ENCODE measurements at places on chromosomes 4 and X.

GRCh38 chr4:76791479-76791878 lies 106.5 kb downstream of the SOWAHB start:
- no peak for DNase-seq

- no peak for DNase-seq
Observed at GRCh38 chr4:53563824-53564223, 27.5 kb downstream of the LNX1 start.

DNA sequence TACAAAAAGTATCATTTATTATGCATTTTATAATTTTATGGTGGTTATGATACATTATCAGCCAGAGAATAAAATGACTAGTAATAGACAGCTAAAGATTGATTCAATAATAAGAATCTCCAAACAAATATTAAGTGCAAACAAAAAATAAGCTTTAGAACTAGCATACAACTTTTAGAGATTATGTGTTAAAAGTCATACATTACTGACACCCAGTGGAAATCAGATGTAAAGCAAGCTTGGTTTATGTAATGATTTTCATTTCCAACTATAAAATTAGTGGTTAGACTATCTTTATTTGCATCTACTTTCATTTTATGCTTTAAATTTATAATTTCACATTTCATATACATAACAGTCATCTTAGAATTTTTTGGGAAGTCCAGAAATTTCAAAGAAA lies 57.7 kb downstream of the IL13RA2 start:
- peak; percentile 26 for DNase-seq

DNA sequence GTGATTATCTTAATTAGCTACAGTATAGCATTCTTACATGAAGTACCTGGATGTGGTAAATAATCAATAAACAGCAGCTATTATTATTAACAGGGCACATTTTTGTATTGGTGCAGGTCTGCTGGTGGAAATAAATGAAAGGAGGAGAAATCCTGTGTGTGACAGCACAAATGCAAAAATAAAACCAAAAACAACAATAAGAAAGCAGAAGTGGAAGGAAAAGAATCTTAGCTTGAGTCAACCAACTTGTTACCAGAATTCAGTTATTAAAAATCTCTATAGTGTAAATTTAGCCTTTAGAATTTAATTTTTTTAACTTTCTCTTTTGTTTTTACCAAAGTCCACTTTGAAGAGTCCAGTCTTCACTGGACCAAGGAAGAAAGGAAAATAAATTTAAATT lies 63.1 kb upstream of the LSM6 start:
- DNase-seq, result no peak

DNA sequence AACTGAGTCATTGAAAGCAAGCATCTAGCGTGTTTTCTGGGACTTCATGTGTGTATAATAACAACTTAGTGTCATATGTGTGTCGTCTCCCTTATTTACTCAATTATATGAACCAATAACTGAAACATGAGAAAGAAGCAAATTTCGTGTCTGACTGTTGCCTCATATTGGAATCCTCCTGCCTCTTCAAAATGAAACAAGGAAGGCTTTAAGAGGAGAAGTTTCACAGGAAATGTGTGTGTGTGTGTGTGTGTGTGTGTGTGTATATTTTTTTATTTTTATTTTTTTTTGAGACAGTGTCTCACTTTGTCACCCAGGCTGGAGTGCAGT lies 145.8 kb upstream of the SFRP2 start:
- no peak for DNase-seq

DNA sequence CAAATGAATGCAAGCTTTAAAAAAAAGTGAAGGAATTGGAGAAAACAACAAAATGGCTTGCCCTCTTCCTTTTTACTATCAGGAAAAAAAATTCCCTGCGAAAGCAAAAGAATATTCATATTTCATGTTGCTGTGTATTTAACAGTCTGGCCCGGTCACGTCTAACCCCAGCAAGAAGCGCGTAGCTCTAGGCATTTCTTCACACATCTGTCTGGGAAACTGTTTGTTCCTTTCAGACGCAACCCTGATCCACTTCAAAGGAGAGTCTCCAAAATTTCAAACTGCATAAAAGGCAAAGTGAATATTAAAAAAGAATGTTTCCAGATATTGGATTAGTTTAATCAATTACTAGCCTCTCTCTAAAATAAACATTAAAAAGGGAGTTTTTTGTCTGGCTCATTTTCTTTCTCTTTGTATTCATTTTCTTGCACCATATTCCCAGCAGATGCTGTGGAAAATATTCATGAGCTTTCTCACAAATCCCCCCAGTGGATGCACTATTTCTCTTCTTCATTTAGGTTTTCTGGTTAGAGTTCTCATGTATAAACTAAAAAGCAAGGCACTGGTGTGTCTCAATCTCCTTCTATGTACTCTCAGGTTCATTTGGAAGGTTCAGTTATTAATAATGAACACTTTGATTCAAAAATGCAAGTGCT lies 145.3 kb downstream of the MID1 start:
- DNase-seq, result no peak

GRCh38 chrX:148310426-148311165 lies 189.8 kb upstream of the AFF2 start:
- DNase-seq, result no peak

DNA sequence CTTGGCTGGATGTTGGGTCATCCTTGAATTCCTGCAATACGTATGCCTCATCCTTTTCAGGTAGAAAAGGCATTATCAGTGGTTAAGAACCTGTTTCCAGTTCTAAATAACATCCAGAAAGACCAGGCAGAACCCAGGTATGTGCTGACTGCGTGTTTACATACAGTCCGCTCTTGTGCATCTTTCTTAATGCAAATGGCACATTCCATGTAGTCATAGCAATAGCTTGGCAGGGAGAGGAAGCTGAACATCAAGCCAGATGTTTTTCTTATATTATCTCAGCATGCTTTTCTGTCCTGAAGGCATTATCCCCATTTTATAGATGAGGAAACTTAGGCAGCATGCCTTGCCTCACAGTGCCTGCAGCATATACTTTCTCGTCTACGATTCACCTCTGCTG lies 2.1 kb downstream of the DCLK2 start:
- DNase-seq, result no peak

GRCh38 chrX:116285501-116285900 lies 115.0 kb downstream of the AGTR2 start:
- no peak for DNase-seq

- no peak for DNase-seq
Observed at GRCh38 chrX:129599499-129599898, 55.3 kb downstream of the APLN start.

DNA sequence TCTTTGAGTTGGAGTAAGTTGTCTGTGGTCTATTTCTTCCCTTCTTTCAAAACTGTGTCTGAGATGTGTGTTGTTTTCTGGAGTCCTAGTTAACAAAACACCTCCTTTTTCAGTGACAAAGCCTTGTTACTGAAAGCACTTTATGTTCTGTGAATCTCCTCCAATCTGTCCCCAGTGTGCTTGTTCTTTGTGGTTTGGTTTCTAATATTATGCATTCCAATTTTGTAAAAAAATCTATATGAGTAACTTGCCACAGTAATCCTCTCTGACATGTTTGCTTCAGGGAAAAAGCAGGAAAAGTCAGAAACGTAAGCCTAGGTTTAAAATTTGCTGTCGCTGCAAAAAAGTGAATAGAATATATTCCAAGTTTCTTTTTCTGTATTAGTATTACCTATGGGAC lies 12.4 kb downstream of the PRRG1 start:
- peak; percentile 13 for DNase-seq

- peak; percentile 98 for DNase-seq
Observed at GRCh38 chr4:184792950-184793555, 32.7 kb downstream of the ACSL1 start.

- DNase-seq, result no peak
Observed at GRCh38 chrX:83260288-83260687, 247.8 kb upstream of the POU3F4 start.

DNA sequence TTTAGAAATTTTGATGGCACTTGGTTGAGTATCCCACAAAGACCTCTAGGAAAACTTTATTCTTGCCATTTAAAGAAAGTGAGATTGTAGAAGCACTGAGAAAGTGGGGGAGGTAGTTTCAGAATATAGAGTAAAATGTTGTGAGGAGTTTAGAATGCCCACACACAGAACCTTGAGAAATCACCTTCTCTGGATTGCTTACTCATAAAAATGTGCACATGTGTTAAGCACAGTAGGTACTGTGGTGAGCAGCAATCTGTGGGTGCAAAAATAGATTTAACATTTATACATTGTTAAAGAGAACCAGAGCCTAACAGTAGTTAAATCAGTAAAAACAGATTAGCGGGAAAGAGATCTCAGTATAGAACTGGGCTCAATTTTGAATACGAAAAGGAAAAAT lies 201.2 kb upstream of the NWD2 start:
- no peak for DNase-seq

GRCh38 chrX:48472225-48472624 lies 2.2 kb upstream of the SLC38A5 start:
- DNase-seq, result no peak

- DNase-seq, result no peak
Observed at GRCh38 chr4:37771771-37772170, 54.7 kb upstream of the PGM2 start.

GRCh38 chrX:69102612-69103194 lies 62.5 kb downstream of the PJA1 start:
- DNase-seq, result no peak

GRCh38 chr4:7351014-7351413 lies 83.7 kb downstream of the PSAPL1 start:
- DNase-seq, result no peak

- no peak for DNase-seq
Observed at GRCh38 chrX:107678957-107679740, 50.8 kb downstream of the PRPS1 start.

GRCh38 chr4:56971383-56971782 lies 6.0 kb downstream of the NOA1 start:
- no peak for DNase-seq

DNA sequence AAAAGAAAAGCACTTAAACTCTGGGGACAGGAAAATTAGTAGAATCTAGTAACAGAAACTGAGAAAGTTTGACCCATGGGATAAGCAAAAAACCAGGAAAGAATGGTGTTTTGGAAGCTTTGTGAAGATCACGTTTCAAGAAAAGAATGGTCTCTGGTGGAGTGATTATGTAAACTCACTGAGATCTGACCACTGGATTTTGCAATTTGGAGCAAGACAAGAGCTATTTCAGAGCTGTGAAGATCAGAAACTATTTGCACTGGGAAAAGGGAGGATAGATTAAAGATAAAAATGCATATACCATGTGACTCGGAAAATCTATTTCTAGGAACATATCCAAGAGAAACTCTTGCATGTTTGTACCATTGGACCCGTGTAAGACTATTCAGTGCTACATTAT lies 4.3 kb downstream of the TMPRSS11D start:
- DNase-seq, result no peak

DNA sequence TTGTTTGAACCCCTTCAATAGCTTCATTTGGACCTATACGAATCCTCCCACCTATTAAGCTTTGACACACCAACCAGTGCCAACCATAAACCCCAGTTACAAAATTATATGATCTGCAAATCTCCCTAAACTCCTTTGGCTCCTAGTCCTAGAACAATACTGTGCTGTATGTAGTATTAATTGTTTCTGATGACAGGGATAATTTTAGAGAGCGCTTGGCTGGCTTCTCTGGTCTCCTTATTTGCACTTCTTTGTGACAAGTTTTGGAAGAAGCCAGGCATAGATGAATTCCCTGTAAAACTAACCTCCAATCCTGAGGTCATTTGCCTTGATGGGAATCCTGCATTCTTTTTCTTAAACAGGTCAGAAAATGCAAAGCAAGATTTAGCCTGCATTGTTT lies 433.0 kb downstream of the PPARGC1A start:
- no peak for DNase-seq
